ENCODE measurements at places on chromosomes 7 and 10.

DNA sequence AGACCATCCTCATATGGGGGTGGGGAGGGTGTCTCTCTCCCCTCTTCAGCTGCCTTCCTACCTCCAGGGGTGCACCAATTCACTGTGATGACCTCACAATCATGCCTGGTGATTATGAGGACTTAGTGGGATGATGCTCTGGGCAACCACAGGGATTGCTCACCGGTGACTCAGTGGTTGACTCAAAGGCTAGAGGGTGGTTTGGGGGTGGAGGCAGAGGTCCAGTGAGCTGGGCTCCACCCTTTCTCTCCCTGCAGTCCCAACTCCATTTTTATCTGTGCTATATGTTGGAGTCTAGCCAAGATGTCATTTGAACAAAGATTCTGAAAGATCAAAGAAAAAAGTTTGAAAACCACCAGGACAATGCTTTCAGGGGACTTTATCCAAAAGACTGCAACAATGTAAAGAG lies 286.9 kb downstream of the KCNMA1 start:
- DNase-seq, result no peak

DNA sequence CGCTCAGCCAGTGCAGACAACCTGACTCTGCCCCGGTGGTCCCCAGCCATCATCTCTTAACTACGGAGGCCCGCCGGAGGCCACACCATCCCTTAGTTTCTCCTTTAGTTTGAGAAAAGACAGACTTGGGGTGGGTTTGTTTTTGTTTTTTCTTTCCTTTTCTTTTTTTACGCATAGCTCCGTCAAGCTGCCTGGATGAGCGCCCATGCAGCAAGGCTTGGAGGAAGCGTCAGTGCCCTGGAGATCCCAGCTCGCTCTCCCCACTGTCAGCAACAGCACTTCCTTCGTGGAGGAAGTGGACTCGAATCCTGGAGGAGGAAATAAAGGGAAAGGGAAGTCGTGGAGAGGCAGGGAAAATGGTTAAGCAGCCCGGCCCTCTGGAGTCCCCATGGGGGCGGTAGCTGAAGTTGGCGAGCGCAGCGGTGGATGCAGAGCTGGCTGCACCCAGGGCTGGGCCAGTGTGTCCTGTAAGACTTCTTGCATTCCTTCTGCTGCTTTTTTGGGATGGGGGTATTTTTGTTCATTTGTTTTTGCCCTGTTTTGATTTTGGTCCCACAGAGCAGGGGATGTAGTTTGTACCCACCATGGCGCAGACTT lies 35.9 kb upstream of the GJD4 start:
- DNase-seq, result no peak

GRCh38 chr7:140201393-140201792 lies 24.6 kb upstream of the KDM7A start:
- DNase-seq, result no peak

DNA sequence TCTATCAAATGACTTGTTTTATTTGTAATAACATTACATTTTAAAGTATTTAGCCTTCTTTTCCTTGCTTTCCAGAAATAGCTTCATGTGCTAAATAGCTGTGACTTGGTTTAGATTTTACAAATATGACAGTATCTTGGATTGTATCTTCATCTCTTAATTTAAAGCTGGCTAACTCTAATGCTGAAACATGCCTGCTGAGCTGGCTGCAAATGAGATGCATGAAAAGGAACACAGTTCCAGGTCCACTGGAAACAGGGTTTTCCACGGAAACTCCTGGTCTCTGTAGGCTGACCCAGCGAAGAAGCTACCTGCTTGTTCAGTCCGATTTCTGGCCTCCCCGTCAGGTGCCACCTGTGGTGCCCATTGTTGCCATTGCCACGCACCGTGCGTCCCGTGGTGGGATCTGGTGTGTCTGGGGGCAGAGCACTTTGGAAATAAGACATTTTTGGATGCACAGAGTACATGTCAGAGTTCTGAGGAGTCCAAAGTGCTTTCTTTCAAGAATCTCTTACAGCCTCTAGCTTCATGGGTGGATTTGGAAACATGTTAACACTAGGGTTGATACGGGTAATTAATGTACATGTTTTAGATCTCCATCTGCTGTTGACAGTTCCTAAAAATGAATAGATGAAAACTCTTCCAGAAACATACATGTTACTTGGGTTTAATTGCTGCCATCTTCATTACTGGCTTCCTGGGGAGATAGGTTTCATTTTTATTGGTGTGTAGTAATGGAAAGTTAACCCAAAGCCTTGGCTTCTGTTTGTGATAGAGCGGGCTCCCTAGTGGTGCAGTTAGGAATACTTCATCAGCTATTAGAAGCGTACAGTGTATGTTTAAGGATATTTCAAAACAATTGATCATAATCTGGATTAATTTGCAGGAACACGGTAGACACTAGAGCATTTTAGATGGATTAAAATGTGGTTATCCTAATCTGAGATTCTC lies 45.0 kb downstream of the SHH start:
- DNase-seq, result no peak

GRCh38 chr10:49652421-49653272 lies 26.8 kb upstream of the C10orf53 start:
- no peak for DNase-seq

DNA sequence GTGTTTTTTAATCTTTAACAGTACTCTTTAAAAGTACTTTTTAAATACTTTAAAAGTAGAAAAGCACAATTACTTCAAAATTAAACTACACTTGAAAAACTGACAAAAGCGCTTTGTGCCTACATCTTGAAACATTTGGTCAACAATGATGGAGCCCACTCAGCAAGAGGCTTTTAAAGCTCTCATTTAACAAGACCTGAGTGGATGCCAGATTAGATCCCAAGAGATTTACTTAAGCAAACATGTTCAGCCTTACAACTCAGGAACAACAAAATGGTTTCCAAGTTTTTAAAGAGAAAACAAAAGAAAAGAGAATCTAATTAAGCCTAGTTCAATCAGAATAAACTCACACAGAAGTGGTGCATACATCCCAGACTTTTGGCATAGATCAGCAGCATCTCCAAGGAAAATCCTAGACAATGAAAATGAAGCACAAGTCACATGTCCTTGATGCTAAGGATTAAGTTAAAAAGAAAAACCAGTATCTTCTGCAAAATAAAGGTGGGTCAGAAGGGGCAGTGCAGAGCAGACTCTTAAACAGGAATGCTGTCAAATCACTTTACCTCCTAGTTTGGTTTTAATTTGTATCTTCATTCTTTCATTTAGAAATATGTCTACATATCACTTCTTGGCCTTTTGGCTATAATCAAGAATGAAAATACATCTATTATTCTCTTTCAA lies 26.2 kb downstream of the HIBADH start:
- DNase-seq, result no peak

Data from stimulated activated CD4-positive, alpha-beta T cell treated with anti-CD3 and anti-CD28 coated beads, Interleukin-4, amount 100 ng/mL, for 4 hours (primary cell).